ENCODE measurements at places on chromosomes 11 and 22. TPM values are rescaled to one million over a fixed set of nuclear protein-coding genes. Genes with fewer than 3 reads are reported as not detected.

- H3K27ac ChIP-seq: no peak overlapping the region
- peaks cover 10% of the 10 kb centered on the region for H3K27me3 ChIP-seq
- H3K36me3 ChIP-seq: no peaks in the 10 kb centered on the region
- no peaks in the 10 kb centered on the region for H3K4me1 ChIP-seq
- H3K4me3 ChIP-seq: no peak overlapping the region
These were observed 17.5 kb downstream of the PRG3 start for GRCh38 chr11:57363131-57364080.

- H3K36me3 ChIP-seq: no peaks in the 10 kb centered on the region
- no peak overlapping the region for H3K4me3 ChIP-seq
- no peak overlapping the region for H3K27ac ChIP-seq
These were observed 31.1 kb downstream of the FADS3 start for GRCh38 chr11:61860054-61860903.

DNA sequence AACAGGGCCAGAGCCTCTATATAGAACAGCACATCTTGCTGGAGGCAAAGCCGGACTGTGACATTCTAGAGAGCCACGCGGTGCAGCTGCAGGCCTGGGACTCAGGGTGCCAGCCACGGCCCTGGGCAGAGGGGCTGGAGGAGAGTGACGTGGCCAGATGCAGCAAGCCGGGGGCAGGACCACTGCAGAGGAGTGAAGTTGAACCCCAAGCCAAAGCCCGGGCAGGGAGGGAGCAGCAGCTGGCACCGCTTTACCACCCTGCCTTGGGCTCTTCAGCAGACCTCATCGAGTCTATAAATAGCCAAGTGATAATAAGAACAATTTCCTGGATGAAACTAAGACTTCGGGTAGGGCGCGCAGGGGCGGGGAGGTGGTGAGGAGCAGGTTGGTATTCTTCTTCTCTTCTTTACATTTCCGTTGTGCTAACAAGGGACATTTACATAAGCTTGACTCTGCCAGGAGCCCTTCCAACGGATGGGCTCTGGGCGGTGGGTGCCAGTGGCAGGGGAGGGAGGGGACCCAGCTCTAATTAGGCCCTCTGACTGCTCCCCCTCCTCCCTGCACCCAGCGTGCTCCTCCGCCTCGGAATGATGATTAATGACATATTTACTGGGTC, 110.2 kb downstream of the ST3GAL4 start:
- no peak for DNase-seq
- H3K27ac ChIP-seq: no peak overlapping the region
- no peaks in the 10 kb centered on the region for H3K27me3 ChIP-seq
- H3K36me3 ChIP-seq: no peaks in the 10 kb centered on the region

GRCh38 chr11:110425751-110426545, 3.8 kb upstream of the FDX1 start:
- no peaks in the 10 kb centered on the region for H3K4me1 ChIP-seq
- no peak overlapping the region for H3K27ac ChIP-seq
- DNase-seq: no peak
- peaks cover 6% of the 10 kb centered on the region for H3K36me3 ChIP-seq
- H3K4me3 ChIP-seq: no peak overlapping the region
- H3K27me3 ChIP-seq: no peaks in the 10 kb centered on the region

DERL3 gene
- not detected for total RNA-seq

DNA sequence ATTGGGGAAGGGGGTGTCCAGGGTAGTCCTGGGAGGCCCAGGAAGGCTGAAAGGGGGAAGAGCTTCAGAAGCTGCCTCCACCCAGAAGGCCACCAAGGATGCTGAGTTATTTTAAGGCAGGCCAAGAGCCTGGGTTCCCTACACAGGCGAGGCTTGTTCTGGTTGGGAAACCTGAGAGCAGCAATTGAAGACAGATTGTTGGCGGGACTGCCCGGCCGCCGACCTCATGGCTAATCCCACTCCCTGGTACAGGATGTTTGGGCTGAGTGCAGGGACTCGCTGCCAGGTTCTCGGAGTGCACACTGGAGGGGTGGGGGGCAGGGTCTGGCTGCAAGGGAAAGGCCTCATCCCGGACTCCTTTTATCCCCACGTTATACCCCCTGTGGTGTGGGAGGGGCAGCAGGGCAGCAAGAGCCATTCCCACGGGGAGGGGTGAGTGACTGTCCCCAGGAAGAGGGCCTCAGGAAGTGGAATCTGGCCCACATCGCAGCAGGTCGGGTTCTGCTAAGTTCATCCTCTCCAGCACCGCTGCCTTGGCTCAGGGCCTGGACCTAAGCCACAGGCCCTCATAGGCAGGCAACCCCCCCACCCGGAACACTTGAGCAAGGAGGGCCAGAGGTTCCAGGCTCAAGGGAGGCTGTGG, 43.6 kb upstream of the PRR5 start:
- no peak overlapping the region for H3K27ac ChIP-seq
- no peaks in the 10 kb centered on the region for H3K27me3 ChIP-seq
- H3K4me1 ChIP-seq: no peaks in the 10 kb centered on the region
- H3K4me3 ChIP-seq: no peak overlapping the region
- H3K36me3 ChIP-seq: no peaks in the 10 kb centered on the region

DNA sequence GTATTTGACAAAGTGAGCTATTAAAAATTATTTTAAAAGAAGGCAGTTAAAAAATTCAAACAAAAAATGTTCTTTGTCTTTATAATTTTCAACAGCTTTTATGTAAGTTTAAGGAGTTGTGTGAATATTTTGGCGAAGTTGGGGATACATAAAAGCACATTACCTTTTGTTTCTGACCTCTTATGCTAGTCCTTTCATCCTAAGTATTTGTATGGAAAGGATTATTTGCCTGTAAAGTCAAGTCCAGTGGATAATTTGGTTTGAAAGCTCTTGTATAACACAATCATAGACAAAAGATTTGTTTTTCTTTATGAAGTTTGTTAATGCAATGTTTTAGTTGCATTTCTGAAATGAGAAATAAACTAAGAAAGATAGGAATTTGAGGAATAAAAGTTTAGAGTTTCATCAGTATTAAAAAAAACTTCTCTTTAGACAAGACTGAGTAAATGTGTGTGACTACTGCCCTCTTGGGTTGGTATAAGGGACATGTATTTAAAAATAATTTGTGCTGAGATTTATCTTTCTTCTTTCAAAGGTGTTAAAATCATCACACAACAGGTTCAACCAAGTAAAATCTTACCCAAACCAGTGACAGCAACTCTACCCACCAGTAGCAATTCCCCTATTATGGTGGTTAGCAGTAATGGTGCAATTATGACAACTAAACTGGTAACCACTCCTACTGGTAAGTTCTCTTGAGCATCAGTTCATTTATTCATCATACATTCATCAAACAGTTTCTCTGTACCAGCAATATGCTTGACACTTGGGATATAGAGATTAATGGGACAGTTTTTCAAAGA, 68.2 kb downstream of the EMSY start:
- no peak for DNase-seq
- H3K36me3 ChIP-seq: no peaks in the 10 kb centered on the region
- H3K27me3 ChIP-seq: no peaks in the 10 kb centered on the region
- H3K4me1 ChIP-seq: no peaks in the 10 kb centered on the region
- H3K27ac ChIP-seq: no peak overlapping the region

- H3K36me3 ChIP-seq: peaks cover 89% of the 10 kb centered on the region
- no peak overlapping the region for H3K27ac ChIP-seq
- H3K4me3 ChIP-seq: no peak overlapping the region
These were observed 27.5 kb upstream of the PLAAT3 start for GRCh38 chr11:63641727-63642126.

DNA sequence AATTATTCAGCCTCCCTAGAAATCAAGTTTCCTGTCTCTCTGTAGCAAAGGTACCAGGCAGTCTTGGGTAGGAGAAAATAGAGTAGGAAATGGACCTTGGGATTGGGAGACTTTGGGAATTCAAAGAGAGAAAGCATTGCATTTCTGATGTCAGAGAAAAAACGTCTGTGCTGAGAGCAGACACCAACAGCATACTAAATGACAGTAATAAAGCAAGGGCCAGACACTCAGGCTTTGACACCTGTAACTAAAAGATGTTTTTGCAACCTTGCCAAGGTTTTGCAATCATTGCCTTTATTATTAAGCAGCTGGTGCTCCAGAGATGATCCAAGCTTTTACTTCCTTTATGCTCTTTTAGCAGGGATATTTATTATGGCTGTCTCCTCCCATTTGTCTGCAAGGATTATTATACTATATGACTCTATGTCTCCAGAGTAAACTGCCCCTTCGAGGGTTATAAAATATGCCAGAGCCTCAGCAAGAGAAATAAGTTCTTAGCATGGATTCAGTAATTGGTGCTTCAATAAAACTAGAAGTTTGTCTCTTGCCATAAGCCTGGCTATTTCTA, 85.2 kb upstream of the GRAMD1B start:
- no peak for DNase-seq
- H3K27me3 ChIP-seq: no peaks in the 10 kb centered on the region
- H3K4me1 ChIP-seq: no peaks in the 10 kb centered on the region
- H3K4me3 ChIP-seq: no peak overlapping the region

- no peak overlapping the region for H3K4me3 ChIP-seq
- peaks cover 16% of the 10 kb centered on the region for H3K36me3 ChIP-seq
- H3K27me3 ChIP-seq: no peaks in the 10 kb centered on the region
- no peak for DNase-seq
- no peak overlapping the region for H3K27ac ChIP-seq
- peaks cover 5% of the 10 kb centered on the region for H3K4me1 ChIP-seq
These were observed 6.0 kb downstream of the ACO2 start for GRCh38 chr22:41474872-41475451.

- no peaks in the 10 kb centered on the region for H3K27me3 ChIP-seq
- no peak overlapping the region for H3K27ac ChIP-seq
- H3K4me1 ChIP-seq: no peaks in the 10 kb centered on the region
- H3K4me3 ChIP-seq: no peak overlapping the region
- H3K36me3 ChIP-seq: no peaks in the 10 kb centered on the region
These were observed 1.7 kb upstream of the OR52E5 start for GRCh38 chr11:5891216-5891800.

- peak overlapping the region; percentile 74 for H3K27ac ChIP-seq
- no peaks in the 10 kb centered on the region for H3K36me3 ChIP-seq
- no peak for DNase-seq
- H3K4me1 ChIP-seq: peaks cover 53% of the 10 kb centered on the region
- H3K27me3 ChIP-seq: no peaks in the 10 kb centered on the region
These were observed 31.3 kb upstream of the WNT7B start for GRCh38 chr22:46008291-46008690.

DNA sequence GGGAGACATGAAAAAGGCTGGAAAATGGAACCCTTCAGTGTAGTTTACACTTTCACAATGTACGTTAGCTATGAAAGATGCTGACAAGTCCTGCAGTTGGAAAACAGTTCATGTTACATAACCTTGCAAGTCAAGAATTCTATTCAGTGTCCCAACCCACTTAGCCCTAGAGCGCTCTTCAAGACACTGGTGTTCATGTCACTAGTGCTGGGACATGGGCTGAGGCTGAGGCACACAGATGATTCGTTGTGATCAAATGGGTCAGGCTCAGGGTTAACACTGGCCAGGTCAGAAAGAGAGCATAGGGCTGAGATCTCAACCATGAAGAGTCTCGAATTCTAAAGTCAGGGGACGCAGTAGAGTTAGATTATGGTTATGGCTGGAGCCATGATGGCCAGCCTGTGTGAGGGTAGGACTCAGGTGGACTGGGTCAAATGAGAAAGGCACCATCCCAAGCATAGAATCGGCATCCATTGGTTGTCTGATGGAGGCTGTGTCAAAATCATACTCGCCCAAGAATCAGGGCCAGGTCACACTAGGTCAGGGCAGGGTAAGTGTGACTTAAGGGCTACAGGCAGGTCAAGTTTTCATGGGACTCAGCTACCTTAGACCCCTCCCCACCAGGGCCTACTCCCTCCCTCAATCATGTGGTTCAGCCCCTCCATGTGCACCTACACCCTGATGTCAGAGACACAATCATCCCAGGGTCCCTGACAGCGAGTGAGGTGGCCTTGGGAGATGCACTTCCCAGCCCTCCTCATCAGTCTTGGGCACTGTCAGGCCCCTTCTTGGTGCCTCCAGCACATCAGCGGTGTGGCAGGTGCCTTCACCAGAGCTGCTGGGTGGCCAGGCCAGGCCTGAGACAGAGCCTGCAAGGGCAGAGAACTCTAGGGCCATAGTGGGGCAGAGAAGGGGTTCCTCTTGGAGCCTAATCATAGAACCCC, 20.2 kb downstream of the IGLL5 start:
- H3K4me3 ChIP-seq: no peak overlapping the region
- H3K4me1 ChIP-seq: peaks cover 23% of the 10 kb centered on the region
- no peaks in the 10 kb centered on the region for H3K36me3 ChIP-seq
- H3K27ac ChIP-seq: no peak overlapping the region
- no peak for DNase-seq
- no peaks in the 10 kb centered on the region for H3K27me3 ChIP-seq

GRCh38 chr11:67534070-67534679, 10.9 kb upstream of the CABP2 start:
- H3K36me3 ChIP-seq: no peaks in the 10 kb centered on the region
- no peak overlapping the region for H3K4me3 ChIP-seq
- no peak overlapping the region for H3K27ac ChIP-seq
- H3K4me1 ChIP-seq: no peaks in the 10 kb centered on the region

CFAP68 gene
- 8.6 TPM for total RNA-seq

DNA sequence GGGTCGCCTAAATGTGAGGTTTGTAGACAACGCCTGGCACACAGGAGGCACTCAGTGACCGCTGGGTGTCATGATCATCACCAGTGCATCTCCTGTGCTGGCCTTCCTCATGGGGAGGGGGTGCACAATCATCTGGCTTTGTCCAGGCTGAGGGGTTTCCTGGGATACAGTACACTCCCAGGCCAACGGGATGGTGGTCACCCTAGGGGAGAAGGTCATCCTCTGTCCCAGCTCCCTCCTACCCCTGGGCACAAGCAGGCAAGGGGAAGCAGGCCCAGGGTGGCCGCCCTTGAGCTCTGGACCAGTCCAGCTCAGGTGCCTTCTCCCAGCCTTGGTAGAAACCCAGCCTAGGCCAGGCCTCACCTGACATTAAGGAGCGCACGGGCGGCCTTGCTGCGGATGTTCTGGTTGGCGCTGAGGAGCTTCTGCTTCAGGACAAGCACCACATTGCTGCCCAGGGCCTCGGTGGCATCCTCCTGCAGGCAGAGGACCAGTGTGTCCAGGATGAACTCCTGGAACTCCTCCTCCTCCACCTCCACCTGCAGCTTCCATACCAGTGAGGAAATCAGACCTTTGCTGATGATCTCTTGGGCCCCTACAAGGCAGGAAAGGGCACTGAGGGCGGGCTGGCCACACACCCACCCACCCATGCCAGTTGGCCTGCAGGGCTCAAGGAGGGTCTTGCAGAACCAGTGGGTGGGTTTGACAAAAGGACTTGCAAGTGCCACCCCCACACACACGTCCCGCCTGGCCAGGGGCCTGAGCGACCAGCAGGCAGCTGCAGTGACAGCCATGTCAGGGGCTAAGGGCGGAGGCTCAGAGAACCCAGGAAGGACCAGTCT, 6.6 kb upstream of the GNAZ start:
- H3K27me3 ChIP-seq: no peaks in the 10 kb centered on the region
- DNase-seq: no peak
- peaks cover 17% of the 10 kb centered on the region for H3K4me1 ChIP-seq
- no peak overlapping the region for H3K27ac ChIP-seq

GRCh38 chr22:46626911-46627805, 7.0 kb downstream of the GRAMD4 start:
- DNase-seq: no peak
- H3K27me3 ChIP-seq: no peaks in the 10 kb centered on the region
- no peaks in the 10 kb centered on the region for H3K36me3 ChIP-seq
- no peak overlapping the region for H3K27ac ChIP-seq
- no peaks in the 10 kb centered on the region for H3K4me1 ChIP-seq
- H3K4me3 ChIP-seq: no peak overlapping the region
